ENCODE measurements at places on chromosomes 1 and 21.

DNA sequence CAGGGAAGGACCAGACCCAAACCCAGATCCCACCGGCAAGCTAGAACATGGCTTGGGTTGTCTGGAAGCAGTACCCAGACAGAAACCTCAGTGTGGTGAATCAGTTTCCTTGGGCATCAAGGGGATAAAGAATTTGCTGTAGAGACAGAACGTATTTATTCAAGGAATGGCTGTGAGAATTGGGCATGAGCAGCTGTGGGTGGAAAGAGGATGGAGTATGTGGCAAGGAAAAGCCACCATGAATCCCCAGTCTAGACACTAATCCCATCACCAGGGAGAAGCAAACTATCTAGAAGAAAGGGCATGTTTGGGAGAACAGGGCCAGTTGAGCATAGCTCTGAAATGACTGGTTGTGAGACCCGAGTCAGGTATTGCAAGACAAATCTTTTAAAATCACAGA, 109.2 kb downstream of the TOMM20 start:
- no peak for DNase-seq

GRCh38 chr1:111990878-111991718, 1.6 kb upstream of the KCND3 start:
- DNase-seq = no peak

DNA sequence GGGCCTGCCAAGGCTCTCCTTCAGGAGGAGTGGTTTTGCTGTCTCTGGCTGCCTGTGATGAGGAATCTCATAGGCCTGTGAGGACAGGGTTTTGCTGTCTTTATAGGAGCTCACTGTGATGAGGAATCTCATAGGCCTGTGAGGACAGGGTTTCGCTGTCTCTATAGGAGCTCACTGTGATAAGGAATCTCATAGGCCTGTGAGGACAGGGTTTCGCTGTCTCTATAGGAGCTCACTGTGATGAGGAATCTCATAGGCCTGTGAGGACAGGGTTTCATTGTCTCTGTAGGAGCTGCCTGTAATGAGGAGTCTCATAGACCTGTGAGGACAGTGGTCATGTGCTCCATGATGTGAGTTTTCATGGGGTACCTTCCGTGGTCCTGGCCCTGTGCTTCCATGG, 29.0 kb downstream of the CLIC6 start:
- no peak for DNase-seq

DNA sequence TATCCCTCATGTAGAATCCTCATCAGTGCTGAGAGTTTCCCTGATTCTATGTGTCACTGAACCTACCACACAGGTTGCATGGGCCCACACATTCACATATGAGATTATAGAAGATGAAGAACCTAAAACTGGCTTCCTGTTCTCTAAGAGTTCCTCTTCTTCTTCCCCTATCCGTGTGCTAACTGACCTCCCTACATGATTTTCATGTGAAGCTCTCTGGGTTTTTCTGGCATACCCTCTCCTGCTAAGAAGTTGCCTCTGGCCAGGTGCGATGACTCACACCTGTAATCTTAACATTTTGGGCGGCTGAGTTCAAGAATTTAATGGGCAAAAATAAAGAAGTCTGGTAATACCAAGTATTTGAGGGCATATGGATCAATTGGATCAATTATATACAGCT, 5.5 kb upstream of the CD244 start:
- DNase-seq = no peak

- no peak for DNase-seq
These were observed 181.4 kb upstream of the KIAA0040 start for GRCh38 chr1:175373786-175374623.

DNA sequence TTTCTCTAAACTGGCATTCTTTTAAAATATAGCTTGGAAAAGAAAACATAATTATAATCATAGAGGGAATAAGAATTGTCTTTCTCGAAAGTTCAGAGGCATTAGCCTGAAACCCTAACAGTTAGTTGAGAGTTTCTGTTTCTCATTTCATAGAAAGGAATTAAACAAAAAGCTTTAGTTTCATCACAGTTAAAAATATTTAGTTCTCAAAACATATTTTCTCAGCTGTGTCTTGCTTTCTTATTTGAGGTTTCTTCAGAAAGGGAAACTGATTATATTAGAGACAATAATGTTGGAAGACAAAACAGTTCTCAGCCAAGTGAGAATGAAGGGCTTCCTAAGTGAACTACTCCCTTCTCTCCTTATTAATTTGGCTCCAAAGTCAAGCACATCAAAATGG, 75.4 kb upstream of the C1orf105 start:
- DNase-seq = no peak

- DNase-seq = no peak
These were observed 1967.6 kb downstream of the MRPL39 start for GRCh38 chr21:23639721-23640120.

DNA sequence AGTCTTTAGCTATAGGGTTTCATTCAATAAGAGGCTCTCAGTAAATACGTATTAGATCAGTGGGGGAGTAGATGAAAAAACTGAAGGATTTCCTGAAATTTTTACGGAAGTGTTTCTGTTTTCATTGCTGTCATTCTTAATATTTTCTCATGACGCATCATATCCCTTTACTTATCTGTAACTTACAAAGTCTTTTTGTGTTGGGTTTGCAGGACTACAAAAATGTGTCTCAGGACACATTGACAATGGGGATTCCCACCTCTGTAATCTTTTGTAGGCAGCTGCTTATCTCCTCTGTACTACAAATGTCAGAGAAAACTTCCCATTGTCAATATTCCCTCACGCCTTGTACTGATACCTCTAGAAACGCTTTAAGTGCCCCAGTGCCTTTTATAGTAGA, 35.5 kb downstream of the CRP start:
- DNase-seq = no peak

DNA sequence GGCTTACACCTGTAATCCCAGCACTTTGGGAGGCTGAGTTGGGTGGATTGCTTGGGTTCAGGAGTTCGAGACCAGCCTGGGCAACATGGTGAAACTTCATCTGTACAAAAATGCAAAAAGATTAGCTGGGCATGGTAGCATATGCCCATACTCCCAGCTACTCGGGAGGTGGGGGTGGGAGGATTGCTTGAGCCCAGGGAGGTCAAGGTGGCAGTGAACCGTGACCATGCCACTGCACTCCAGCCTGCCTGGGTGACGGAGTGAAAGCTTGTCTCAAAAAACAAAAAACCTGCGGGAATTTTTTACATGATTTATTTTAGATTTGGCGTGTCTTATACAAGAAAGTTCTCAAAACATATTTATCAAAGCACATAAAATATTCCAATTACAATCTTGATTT, 27.8 kb upstream of the MTR start:
- DNase-seq = no peak

GRCh38 chr1:32128479-32128878, 20.6 kb downstream of the KPNA6 start:
- DNase-seq = no peak

DNA sequence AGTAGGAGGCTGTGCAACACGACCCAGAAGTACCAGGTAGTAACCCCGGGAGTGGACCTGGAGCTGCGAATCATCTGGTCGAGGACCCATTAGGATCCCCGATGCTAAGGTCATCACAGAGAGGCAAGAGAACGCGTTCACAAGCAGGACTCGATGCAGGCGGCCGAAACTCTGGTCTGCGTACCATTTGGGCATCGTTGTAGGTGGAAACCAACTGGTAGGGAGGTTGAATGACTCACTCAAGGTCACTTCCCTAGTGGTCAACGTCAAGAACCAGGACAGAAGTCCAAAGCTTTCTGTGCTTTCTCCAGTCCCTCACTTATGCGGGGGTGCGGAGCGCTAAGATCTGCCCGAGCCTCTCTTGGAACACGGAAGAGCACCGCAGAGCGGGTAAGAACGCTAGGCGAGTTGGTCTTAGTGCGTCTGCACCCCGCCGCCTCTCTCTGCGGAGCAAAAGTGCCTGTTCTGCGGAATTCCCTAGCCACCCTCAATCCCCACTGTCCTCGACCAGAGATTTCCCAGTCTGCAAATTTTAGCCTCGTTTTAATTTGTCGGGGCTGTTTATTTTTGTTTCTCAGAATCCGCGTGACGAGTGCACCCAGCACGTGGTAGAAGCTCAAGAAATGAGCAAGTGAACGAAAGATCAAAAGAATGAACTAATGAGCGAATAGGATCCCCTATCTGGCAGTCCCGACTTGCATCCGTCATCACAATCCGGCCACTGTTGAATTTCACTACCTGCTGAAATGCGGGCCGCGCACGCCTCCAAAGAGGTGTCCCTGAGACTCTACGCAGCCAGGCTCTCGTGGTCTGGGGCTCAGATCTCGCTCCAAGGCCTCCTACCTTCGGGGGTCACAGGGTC, 12.2 kb downstream of the HLX start:
- DNase-seq = no peak

DNA sequence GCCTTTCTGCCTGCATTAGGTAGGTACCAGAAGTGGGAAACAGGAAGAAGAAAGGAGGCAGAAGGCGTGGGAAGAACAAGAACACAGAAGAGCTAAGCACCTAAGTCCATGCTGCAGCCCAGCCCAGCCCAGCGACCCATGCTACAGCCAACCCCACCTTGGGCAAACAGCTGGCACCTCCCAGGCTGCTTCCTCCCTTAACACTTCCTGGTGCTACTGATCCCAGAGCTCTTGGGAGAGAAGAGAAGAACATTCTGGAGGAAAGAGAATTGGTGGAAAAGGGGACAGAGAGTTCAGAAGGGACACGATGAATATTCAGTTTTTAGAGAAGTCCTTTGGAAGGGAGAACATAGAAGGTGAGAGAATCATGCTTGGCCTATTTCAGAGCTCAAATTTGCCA, 28.5 kb downstream of the PLEKHA6 start:
- DNase-seq = no peak

- no peak for DNase-seq
These were observed 75.3 kb upstream of the PALMD start for GRCh38 chr1:99570486-99571089.

DNA sequence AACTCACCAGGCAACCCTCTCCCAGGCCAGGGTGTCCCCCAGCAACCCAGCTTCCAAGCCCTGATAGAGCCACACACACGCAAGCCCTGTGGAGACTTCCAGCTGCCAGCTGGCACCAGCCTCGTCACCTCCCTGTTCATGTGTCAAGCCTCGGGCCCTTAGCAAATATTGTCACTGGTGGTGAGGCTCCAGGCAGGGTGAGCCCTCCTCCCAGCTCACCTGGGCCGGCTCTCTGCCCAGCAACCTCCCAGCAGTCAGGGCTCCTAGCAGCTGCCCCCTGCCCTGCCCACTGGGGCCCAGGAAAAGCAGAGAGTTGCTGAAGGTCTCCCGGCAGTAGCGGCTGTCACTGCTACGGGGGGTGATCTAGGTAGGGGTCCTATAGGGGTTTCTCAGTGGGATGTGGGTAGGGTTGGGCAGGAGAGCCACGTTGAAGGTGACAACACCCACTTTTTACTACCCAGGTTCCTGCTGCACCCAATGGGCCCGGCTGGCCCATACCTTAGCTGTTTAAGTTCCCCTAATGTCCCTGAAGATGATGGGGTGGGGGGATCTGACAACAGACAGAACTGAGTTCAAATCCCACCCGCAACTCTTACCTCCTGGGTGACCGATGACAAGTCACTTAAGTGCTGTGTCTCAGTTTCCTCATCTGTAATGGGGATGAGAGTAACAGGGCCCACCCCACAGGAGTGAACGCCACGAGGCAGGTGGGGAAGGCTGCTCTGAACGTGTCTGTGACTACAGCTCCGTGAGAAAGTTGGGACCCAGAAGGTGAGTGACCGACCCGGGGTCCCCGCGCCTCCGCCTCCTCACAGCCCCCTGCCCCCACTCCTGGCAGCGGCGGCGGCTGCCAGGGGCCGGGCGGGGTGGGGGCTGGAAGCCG, 678 bp downstream of the TTC39A start:
- DNase-seq = no peak

GRCh38 chr1:207397525-207397926, 56.6 kb upstream of the CR2 start:
- no peak for DNase-seq

DNA sequence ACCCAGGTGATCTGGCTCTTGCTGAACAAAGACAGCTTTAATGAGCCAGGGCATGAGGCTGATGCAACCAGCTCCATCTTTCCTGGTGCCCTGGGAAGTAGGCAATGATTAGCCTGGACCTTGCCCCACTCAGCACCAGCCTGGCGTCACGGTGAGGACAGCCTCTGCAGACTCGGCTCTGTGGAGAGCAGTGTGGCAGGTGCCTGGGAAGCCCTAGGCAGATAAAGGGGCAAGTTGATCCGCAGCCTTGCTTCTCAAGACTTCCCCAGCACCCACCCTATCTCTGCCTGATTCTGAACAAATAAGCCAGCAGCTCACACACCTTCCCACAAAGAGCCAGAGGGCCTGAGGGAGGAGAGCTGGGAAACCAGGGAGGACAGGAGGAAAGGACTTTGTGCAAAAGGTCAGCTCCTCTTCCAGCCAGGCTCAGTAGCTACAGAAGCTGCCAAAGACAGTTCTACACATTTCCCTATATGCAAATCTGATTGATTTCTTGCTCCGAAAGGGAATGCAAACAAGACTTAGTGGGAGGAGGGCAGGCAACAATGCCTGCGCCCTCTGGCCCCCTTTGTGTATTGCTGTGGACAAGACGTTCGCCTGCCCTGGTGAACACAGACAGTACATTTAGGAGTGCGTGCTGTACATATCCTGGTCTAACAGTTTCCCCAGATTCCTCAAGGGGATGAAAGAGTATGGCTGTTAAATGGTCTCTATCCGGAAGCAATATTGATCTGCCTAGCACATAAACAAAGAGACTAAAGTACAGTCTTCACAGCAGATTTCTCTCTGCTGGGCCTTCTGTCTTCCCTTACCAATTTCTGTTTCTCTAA, 63.8 kb downstream of the BCAR3 start:
- no peak for DNase-seq

GRCh38 chr1:48619539-48619938, 147.5 kb upstream of the SPATA6 start:
- no peak for DNase-seq

DNA sequence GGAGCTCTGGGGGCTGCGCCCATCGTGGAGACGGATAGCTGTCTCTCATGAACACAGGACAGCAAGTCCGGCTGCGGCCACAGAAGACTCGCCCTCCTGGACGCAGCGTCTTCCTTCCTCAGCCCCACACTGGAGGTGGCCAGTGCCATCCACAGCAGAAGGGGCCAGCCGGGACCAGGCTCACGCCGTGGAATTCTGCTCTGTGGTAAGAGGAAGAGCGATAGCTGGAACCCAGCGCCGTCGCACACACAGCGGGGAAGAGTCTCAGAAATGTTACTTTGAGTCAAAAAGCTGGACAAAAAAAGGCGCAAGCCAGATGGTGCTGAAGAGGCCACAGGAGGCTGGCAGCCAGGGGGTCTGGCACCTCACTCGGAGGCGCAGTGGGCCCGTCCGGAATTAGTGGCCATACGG, 113.9 kb upstream of the COL6A1 start:
- no peak for DNase-seq

DNA sequence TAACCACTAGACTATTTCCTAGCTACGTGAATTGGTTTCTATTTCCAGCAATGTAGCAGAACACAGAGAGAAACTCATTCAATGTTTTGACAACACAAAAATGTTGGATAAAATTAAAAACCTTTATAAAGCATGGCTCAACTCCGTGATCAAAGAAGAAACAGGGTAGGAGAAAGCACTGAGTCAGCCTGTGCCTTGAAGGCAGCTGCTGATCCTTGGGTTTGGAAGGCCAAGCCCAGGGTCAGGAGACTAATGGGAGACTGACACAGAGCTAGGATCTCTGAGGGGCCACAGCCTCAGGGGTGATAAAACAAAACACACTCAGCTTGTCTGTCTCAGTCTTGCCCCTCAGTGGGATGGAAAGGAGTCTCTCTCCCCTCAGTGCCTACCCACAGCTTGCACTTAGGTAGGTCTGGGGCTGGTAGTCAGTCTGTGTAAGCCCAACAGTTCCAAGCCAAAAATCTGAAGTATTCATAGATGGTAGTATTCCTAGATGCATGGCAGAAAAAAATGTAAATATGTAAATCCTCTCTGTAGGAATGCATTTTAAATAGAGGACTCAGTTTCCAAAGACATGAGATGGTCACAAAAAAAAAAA, 53.3 kb downstream of the B3GALNT2 start:
- no peak for DNase-seq

Data from activated naive CD4-positive, alpha-beta T cell (primary cell).